Activated T-helper 1 cell treated with anti-CD3 and anti-CD28 coated beads, Interleukin-2, amount 50 U/mL, for 16 hours (primary cell): ENCODE measurements at places on chromosomes 16 and 17.

GRCh38 chr16:47905771-47906170 lies 250.0 kb downstream of the ABCC12 start:
- DNase-seq, result no peak

DNA sequence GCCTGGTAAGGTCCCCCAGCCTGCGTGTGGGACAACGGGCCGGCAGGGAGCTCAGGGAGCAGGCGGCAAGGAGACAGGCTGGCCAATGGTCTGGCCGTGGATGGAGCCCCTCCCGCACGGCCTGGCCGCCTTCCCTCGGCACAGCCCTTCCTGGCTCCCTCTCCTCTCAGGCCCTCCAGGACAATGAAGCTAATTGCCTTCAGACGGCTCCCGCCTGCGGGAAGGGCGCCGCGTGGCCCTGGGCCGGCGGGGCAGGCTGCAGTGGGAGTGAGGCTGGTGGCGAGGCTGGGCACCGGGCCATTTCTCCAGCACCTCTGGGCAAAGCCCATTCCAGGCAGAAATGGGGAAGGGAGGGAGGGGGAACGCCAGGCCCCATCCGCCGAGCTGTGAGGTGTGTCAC lies 50.9 kb downstream of the ENGASE start:
- no peak for DNase-seq

- DNase-seq, result no peak
Observed at GRCh38 chr17:49359990-49360795, 1.9 kb downstream of the ZNF652 start.

DNA sequence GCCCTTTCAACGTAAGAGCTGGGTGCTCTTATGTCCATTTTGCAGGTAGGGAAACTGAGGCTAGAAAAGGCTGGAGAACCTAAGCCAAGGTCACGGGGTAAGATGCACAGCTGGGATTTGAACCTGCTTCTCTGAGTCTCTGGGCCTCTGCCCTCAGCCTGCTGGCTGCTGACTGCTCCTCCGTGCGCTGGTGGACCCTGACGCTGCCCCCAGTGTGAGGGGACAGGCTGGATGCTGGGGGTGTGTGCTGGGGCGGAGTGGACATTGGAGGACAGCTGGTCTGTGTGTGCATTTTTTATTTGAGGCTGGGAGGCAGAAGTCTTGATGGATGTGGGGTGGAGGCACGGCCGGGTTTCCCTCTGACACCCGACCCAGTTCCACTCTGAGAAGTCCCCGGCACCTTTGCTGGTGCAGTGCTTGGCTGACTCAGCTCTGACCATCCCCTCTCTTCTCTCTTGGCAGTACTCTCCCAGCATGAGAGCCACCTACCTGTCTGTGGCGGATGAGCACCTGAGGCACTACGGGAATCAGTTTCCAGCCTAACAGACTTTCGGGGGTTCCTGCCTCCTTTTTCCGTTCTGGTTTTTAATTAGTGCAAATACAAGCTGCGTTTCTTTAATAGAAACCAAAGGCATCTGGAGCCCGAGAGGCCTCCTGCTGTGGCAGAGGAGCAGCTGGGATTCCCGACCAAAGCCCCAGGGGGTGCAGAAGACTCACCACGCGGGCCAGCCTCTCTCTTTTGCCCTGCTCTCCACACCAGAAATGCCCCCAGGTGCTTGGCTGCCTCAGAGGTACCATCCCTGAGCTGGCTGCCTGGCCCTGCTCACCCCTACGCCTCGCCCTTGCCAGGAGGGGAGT lies 14.1 kb upstream of the DNAI2 start:
- no peak for DNase-seq

DNA sequence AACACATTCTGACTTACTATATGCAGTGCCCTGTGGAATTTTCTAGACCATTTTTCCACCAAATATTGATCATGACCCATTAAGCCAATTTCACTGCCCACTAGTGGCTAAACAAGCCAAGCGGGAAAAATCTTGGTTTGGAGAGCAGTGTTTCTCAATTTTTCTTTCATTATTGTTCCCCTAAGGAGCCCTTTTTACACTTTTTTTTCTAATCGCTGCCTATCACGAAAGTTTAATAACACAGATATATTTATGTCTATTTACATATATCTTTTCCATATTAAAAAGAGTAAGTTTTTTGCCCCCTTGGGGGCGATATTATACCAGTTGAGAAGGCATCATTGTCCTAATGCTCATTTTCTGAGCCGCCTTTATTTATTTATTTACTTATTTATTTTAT lies 10.8 kb upstream of the TLCD3B start:
- no peak for DNase-seq

GRCh38 chr16:88772871-88773811 lies 11.9 kb downstream of the PIEZO1 start:
- DNase-seq, result no peak

DNA sequence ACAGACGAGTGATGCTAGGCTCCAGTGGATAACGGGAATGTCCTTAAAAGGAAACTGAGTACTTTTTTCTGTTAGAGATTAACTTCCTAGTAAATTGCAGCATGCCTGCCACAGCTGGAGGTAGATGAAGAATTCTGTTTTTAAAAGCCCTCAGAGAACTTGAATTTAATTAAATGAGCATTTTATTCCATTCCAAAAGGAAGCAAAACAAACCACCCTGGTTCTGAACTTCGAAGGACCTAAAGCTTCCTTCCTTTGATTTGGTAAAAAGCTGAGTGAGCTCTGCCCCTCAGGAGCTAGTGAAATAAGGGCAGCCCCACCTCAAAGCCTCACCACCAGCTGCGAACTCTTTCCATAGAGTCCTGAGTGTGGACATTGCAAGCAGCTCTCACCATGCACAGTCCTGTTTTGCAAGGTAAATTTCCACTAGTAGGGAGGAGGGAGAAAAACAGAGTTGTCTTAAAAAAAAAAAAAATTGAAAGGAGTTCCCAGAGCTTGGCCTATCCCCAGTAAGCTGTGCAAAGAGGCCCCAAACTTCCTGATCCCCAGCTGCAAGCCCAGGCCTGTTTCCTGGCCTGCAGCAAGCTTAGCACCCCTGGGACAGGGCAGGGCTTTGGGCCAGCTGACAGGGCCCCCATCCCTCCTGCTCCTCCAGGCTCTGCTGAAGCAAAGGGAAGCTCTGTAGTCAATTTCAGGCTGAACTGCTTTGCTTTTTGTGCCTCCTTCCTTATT lies 11.2 kb downstream of the CHD9NB start:
- no peak for DNase-seq

DNA sequence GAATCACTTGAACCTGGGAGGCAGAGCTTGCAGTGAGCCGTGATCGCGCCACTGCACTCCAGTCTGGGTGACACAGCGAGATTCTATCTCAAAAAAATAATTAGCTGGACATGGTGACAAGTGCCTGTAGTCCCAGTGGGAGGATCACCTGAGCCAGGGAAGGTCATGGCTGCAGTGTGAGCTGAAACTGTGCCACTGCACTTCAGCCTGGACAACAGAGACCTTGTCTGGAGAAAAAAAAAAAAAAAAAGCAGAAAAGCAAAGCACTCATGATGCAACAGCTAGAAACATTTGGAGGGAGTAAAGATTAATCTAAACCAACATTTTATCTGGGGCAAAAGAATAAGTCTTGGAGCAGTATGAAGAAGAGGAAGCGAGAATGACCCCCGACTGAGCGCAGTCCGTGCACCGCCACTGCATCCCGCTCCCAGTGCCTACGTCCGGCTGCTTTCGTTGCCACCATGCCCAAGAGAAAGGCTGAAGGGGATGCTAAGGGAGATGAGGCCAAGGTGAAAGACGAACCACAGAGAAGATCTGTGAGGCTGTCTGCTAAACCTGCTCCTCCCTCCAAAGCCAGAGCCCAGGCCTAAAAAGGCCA lies 8.2 kb downstream of the PRPSAP1 start:
- no peak for DNase-seq

- no peak for DNase-seq
Observed at GRCh38 chr16:4512473-4512872, 26.1 kb downstream of the CDIP1 start.

DNA sequence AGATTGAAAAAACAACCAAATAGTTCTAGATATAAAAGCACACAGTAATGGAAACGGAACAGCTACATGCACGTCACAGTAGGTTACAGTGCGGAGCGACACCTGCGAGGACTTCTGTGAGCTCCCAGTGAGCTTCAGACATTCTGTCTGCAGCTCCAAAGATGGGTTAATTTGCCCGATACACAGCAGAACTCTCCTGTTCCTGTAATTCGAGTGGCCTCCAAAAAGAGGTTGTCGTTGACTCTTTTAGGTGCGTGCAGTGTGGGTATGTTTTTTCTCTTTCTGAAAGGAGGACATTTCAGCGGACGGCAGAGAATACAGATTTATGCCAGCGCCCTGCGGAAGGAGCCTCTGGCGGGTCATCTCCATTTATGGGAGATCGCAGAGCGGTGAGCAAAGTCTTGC lies 2.9 kb downstream of the OR1F1 start:
- DNase-seq, result no peak

DNA sequence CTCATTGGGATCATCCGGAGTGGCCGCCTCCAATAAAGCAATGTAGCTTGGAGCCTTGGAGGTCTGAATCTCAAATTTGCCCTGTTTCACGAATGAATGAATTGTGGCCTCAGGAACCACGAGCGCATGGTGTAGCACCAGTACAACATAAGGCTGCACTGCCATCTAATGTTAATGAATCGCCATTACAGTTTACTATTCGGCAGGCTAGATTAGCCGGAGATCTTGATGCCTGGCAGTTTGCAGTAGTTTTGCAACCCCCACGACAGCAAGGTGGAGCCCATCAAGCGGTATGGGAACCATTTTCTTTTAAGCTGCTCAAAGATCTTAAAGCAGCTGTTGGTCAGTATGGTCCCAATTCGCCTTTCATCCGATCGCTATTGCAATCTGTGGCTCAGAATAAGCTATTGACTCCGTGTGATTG lies 18.8 kb downstream of the ALOX15B start:
- DNase-seq, result no peak

DNA sequence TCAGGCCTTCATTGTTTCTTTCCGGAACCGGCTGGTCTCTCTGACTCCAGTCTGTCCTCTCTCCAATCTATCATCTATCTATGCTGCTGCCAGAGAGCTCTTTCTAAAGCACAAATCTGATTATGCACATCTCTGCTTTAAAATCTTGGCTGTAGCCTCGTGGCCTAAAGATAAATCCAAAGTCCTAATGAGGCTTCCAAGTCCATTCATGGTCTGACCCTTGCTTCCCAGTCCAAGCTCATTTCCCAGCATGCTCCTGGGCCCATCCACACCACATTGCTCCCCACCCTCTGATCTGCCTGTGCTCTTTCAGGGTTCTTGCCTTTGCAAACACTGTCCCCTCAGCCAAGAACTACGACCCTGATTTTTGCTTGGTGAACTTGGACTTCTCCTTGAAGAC lies 21.5 kb upstream of the PHB1 start:
- no peak for DNase-seq

- DNase-seq, result no peak
Observed at GRCh38 chr16:47712276-47713224, 251.4 kb downstream of the PHKB start.

- no peak for DNase-seq
Observed at GRCh38 chr17:81710514-81711308, 1.4 kb upstream of the SLC25A10 start.

GRCh38 chr16:57593021-57593420 lies 35.4 kb upstream of the ADGRG1 start:
- no peak for DNase-seq

GRCh38 chr17:71409712-71410111 lies 711.1 kb upstream of the SOX9 start:
- no peak for DNase-seq

DNA sequence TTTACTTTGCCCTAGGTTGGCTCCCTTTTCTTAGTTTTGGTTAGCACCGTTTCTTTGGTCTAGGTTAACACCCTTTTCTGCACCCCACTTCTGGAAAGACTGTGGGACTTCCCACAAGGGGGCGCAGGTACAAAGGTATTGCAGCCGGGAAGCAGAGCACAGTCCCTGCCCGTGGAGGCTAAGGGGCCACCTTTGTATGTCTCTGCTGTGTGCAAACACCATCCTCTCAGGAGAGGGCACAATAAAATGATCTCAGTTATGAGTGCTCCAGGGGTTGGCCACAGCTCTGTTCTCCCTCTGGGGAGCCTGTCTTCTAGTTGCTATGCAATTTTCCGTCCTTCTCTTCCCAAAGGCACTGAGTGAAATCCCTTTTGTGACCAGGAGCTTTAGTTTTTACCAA lies 28.4 kb upstream of the TMC5 start:
- DNase-seq, result peak; percentile 2

GRCh38 chr17:64781014-64781756 lies 119.1 kb upstream of the SMURF2 start:
- DNase-seq, result no peak

DNA sequence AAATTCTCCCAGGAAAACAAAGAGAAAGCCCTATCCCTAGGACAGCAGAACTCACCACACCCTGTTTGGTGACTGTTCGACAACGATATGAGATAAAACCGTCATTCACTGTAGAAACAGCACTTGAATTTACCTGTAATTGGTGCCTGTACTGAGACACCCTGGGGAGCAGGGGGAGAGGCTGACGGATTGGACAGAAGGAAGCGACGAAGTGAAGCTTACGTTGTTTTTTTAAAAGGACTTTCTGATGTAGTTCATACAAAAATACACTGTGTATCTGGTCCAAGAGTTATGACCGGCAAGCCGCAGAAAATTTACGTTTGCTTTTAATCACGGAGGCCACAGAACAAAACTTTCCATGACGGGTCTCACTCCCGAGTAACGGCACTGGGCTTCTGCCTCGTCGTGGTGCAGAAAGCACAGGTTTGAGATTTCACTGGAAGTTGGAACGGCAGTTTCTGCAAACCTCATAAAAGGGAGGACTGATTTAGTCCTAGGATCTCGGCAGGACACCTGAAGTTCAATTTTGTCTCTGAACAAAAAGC lies 9.7 kb downstream of the NXN start:
- DNase-seq, result no peak

GRCh38 chr16:2142942-2143877 lies 5.2 kb upstream of the RAB26 start:
- DNase-seq, result no peak

- no peak for DNase-seq
Observed at GRCh38 chr16:55155815-55156214, 168.2 kb upstream of the IRX6 start.

DNA sequence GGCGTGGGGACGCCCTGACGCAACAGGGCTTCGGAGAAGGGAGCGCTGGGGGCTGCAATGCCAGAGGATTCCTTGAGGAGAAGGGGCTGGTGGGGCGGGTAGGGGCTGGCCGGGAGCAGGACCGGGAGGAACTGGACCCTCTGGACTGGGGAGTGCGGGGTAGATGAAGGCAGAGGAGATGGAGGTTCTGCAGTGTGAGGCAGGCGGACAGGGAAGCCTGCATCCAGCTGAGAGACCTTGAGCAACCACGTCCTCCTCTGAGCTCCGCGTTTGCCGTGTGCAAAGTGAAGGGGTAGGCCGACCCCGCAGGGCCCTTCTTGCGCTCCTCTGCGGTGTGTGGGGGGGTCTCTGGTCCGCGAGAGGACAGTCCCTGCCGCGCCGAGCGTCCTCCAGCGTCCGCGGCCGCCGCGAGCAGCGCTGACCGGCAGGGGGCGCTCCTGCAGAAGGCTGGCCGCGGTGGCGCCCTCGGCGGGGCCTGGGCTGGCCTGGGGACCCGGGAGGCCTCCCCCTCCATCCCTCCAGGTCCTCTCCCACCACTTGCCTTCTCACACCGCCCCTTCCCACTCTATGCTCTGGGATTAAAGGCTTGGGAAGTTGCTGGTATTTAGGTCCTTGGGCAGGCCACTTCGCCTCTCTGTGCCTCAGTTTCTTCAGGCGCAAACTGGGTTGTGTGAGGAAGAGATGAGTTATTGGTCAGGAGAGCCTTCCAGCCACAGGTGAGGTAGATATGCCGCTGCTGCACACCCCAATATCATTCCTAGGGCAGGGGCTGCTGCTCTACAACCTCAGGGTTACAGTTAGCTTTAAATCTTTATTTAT lies 9.6 kb upstream of the WNT9B start:
- DNase-seq, result no peak

GRCh38 chr17:81522491-81523401 lies 5.4 kb upstream of the FSCN2 start:
- no peak for DNase-seq

GRCh38 chr16:4496305-4496704 lies 20.1 kb downstream of the HMOX2 start:
- no peak for DNase-seq
